ENCODE measurements at places on chromosomes 2 and 18. TPM values are rescaled to one million over a fixed set of nuclear protein-coding genes. Genes with fewer than 3 reads are reported as not detected.
A peak's percentile ranks its signal among the peaks of the same experiment; 100 is the strongest.

- no peak overlapping the region for H3K27ac ChIP-seq
- no peaks in the 10 kb centered on the region for H3K27me3 ChIP-seq
- DNase-seq, result no peak
- no peaks in the 10 kb centered on the region for H3K36me3 ChIP-seq
- H3K4me3 ChIP-seq, result no peak overlapping the region
Measured at GRCh38 chr2:18856765-18857164, 267.4 kb upstream of the NT5C1B start.

GRCh38 chr2:190505696-190506095 lies 28.8 kb downstream of the NEMP2 start:
- H3K4me3 ChIP-seq, result no peak overlapping the region
- no peaks in the 10 kb centered on the region for H3K36me3 ChIP-seq
- H3K27me3 ChIP-seq, result no peaks in the 10 kb centered on the region
- H3K4me1 ChIP-seq, result peaks cover 9% of the 10 kb centered on the region

DNA sequence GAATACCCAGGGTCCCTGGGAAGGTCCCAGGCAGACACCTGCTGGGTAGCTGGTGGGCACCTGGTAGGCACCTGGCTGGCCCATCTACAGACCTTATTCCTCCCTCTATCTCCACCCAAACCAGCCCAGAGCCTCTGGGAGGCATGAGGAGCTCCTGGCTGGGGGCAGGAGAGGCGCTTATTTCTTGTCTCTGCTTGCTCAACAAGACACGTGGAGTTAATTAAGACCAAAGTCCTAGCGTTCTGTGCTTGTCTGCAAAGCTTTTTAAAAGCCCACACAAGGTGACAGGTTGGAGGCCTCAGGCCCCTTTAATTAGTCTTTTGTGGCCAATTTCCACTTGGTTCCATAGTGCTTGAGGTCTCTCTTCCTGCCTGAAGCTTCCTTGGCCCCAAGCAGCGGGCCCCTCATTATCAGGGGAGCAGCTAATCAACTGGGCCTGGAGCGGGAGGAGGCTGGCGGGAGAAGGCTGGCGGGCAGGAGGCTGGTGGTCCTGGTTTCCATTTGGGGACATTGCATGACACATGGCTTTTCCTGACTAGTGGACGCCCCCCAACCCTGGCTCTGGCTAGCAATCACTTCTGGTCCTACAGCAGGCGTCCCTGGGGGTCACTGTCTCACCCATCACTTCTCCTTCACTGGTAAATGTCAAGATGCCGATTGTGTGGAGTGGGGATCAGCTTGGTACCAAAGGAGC lies 65.4 kb upstream of the HDAC4 start:
- H3K27ac ChIP-seq, result no peak overlapping the region
- no peaks in the 10 kb centered on the region for H3K36me3 ChIP-seq
- H3K27me3 ChIP-seq, result peaks cover 2% of the 10 kb centered on the region
- DNase-seq, result no peak

DNA sequence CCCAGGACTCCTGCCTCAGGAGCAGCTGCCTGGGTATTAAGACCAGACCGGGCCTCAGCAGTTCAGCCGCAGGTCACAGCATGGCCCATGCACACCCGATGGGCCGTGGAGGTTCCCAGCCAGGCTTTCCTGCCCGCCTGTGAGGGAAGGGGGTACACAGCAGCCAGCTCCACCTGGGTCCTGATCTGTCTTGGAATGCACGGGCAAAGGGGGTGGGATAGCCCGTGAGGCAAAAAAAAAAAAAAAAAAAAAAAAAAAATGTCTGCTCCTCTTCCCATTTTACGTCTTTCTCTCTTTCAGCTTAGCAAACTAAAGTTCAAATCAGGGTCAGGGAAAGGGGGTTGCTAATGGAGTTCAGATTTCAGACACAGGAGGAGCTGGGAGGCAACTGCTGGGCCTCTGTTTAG lies 385.2 kb downstream of the TNS1 start:
- no peak overlapping the region for H3K27ac ChIP-seq
- no peak for DNase-seq
- no peaks in the 10 kb centered on the region for H3K27me3 ChIP-seq
- no peak overlapping the region for H3K4me3 ChIP-seq
- no peaks in the 10 kb centered on the region for H3K36me3 ChIP-seq
- H3K4me1 ChIP-seq, result peaks cover 36% of the 10 kb centered on the region

DNA sequence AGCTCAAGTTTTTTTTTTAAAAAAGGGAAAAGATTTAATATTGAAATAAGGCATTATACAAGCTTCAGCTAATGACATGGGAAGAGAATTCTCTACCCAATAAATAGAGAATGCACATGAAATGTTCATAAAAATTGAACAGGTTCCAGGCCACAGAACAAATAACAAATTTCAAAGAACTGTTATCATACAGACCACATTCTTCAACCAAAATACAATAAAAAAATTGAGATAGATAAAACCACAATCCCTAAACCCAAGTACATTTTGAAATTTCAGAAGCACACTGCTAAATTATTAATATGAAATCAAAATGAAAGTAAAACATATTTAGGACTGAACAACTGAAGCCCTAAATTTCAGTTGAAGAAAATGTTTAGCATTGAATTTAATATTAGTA lies 89.6 kb downstream of the BCL2 start:
- no peak overlapping the region for H3K27ac ChIP-seq
- no peak for DNase-seq
- H3K36me3 ChIP-seq, result peaks cover 5% of the 10 kb centered on the region
- no peaks in the 10 kb centered on the region for H3K4me1 ChIP-seq
- no peaks in the 10 kb centered on the region for H3K27me3 ChIP-seq

GRCh38 chr18:50286391-50287027 lies 983 bp downstream of the CXXC1 start:
- peak overlapping the region; percentile 94 for H3K27ac ChIP-seq
- DNase-seq, result no peak
- H3K4me3 ChIP-seq, result peak overlapping the region; percentile 98
- peaks cover 8% of the 10 kb centered on the region for H3K27me3 ChIP-seq

DNA sequence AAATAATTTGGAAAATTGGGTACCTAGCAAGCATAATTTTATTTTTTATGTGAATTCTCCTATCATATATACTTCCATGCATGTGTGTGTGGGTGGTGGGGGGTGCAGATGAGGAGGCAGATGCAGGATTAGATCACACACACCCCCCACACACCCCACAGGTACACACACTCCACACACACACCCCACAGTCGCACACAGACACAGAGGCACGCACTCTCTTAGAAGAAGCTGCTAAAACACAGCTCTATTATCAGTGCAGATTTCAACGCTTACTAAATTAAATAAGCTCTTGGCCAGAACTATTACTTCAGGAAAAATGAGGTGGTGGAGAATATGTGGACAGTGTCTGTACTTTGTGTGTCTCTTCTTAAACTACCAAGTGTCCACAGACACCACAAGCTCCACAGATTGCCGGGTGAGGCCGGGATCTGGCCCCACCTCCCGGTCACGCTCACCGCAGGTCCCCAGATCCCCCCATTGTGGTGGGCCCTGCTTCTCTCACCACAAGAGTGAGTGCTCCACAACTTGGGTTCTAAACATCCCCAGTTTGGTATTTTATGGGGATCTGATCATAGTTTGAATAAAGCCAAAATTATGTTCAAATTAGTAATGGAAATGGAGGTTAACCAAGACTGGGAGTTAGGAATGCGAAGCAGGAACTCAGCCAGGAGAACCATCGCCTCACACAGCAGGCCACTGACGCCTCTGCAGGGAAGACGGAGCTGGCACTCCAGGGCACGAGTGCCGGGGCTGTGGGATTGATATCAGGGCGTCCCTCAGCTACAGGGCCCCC lies 102.1 kb downstream of the PXDN start:
- H3K4me3 ChIP-seq, result peak overlapping the region; percentile 39
- H3K4me1 ChIP-seq, result peaks cover 20% of the 10 kb centered on the region
- no peaks in the 10 kb centered on the region for H3K27me3 ChIP-seq
- no peak for DNase-seq
- peaks cover 15% of the 10 kb centered on the region for H3K36me3 ChIP-seq

MROH2A gene
- not detected for total RNA-seq
